Karpas-422 (cell line): ENCODE measurements at places on chromosomes 3 and 15.

- DNase-seq, result no peak
Measured at GRCh38 chr15:51864408-51865056, 35.1 kb downstream of the TMOD3 start.

DNA sequence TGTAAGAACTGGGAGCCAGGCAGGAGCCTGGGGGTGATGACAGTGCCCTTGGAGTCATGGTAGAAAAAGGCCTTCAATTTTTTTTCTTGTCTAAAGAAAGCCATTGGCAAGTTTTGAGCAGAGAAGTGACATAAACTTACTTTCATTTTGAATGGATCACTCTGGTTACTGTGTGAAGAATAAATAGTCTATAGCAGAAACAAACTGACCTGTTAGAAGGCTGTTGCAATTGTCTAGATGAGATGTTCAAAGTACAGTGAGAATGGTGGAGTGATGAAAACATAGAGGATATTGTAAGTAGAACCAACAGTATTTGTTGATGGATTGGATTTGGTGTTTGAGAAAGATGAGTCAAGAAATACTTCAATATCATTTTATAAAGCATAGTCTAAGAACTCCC is 439.9 kb downstream of the TBL1XR1 start:
- DNase-seq, result no peak

DNA sequence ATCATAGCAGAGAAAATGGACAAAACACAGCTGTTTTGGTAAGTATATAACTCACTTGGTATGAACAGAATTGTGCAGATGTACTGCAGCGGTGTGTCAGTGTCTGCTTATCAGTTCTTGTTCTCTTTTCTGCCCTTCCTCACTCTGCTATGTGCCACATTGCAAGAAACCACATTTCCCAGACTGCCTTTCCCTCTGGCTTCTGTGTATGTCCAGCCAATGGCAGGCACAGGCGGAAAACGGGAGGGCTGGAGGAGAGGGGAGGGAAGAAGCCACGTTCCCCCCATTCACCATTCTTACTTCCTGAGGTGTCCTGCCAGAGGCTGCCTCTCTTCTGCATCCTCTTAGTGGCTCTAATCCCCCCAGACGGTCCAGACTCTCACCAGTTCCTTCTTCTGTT is 15.4 kb downstream of the HHLA2 start:
- DNase-seq, result no peak

GRCh38 chr3:52782412-52783210 is 5.2 kb downstream of the ITIH1 start:
- no peak for DNase-seq

DNA sequence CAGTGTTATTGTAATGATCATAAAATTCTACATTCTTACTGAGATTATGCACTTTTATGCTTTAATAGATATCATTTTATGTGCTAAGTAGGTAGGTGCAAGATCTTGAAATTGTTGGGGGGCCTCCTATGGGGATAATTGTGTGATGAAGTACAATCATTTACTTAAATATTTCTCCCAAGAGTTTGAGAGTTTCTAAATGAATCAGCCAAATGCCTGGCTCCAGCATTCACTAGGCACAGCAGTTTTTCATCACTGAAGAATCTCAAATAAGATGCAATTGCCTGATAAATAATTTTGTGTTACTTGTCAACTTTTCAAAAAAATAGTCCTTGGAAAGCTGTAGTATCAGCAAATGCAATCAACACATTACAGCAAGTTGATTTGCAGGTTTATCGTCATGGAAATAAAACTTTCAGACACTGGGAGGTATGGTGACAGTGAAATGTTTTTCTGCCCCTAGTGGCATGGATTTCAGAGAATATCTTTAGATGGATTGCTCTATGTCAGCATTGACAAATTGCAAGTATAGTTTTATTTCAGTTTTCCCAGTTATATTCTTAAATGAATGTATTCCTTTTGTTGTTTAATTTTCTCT is 167.1 kb downstream of the NEK11 start:
- DNase-seq, result no peak

DNA sequence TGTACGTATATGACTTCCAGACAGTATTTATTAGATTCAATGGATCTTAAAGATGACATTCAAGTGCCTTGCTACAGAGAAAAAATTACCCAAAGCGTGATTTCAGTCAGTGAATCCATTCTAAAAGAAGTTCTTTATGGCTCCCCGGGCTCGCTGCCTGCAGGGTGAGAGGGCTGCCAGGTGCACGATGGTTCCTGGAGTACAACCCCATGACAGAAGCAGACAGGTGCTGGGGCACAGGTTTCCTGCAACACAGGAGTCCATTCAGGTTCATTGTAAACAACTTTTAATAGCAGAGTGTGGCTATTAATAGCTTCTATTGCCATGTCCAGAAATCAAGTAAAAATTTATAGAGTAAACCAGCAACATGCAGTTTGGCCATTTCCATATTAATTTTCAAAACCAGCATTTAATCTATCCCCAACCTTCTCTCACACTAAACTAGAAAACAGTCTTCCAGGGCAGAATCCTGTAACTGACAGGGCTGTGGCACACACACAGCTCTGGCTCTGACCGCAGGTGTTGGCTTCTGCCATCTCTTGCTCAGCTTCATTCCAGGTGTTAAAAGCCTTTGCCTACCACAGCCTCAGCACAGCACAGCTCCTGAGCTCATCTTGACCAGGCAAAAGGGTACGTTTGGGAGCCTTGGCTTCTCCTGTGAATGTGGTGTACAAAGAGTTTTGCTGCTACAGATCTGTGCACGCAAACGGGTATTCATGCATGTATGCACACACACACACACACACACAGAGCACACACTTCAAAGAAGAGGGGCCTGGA is 185.9 kb downstream of the MEX3B start:
- no peak for DNase-seq

GRCh38 chr15:89492934-89493631 is 3.3 kb downstream of the RHCG start:
- no peak for DNase-seq

DNA sequence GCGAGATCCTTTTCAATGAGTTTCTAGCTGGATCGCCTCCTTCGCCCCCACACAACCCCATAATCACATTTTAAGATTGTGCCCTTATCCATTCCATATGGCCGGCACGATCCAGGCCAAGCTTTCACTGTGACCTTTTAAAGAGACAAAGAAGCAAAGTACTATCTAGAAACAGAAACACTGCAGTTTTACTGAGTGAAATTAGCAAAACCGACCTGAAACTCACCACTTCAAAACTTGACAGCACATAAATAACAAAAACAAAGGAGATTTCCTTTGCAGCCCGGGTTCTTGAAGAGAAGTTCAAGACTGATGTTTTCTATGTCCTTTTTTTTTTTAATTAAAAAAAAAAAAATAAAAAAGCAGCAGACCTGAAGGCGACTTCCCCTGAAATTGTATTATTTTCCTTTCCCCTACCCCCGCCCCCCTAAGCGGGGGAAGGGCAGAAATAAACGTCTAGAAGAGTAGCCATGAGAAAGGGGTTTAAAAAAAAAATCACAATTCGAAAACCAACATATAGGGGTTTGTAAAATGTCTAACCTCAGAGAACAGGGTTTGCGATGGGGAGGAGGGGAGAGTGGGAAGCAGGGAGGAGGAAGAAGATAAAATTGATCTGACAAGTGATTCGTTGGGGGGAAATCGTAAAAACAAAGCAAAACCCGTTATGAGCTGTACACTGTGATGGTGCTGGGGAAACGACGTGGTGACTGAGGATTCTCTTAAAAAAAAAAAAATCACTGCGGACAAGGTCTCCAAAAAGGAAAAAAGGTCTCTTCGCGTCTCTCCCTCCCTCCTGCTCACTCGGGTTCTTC is 1.5 kb downstream of the SATB1 start:
- DNase-seq, result peak; percentile 54

DNA sequence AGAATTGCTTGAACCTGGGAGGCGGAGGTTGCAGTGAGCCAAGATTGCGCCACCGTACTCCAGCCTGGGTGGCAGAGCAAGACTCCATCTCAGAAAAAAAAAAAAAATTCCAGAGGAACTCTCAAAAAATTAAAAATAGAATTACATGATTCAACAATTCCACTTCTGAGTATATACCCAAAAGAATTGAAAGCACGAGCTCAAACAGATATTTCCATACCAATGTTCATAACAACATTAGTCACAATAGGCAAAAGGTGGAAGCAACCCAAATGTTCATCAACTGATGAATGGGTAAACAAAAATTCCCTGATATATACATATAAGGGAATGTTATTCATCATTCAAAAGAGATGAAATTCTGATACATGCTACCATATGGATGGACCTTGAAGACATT is 16.9 kb upstream of the MORF4L1 start:
- DNase-seq, result no peak

DNA sequence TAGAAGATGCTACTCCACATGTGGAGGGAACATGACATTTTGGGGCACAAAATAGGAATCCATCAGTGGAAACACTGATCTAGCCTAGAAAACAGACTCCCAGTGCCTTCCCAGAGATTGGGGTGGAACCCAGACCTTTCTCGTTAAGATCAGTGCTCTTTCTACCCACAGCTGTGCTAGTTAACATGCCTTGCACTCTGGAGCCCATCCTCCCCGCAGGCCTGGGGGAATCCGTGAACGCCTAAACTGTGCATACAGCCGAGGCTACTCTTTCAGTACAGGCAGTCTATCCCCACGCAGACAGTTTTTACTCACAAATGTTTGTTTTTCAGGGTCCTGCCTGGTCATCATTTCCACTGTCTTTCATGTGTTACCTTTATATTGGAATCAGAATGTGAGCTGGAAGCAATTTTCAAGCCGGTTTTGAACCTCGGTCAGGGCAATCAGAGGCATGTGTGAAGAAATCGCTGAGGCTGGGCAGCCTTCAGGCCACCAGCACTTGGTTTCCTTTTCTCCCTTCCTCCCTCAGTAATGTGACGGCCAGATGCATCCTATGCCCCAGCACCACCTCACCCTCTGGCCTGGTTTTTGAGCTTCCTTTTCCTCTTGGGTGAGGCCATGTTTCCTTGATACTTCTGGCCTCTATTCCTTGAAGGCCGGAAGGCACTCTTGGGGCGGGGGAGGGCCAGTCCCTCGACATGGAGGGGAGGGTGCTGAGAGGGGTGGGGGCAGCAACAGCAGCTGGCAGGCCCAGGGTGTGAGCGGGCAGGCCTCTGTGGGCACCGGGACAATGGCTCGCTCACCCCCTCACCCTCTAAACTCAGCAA is 123.6 kb upstream of the GALNT15 start:
- no peak for DNase-seq

DNA sequence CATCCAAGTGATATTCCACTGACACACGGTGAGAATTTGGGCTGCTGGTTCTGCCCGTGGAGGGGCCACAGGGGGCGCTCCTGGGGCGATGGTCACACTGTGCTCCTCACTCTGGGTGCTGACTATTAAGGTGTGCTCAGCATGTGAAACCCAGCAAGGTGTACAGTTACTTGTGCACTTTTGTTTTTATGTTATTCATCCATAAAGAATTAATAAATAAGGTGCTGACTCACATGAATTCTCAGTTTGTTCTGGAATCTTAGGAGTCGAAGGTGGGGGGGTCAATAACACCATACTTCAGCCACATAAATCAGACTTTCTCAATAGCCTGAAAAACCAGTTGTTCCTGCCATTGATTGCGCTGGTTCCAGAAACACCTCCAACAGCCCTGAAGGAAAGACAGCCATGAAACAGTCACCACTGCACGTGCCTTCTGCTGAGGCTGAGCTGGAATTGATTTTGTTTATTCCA is 53.5 kb upstream of the SPATA12 start:
- peak; percentile 90 for DNase-seq

DNA sequence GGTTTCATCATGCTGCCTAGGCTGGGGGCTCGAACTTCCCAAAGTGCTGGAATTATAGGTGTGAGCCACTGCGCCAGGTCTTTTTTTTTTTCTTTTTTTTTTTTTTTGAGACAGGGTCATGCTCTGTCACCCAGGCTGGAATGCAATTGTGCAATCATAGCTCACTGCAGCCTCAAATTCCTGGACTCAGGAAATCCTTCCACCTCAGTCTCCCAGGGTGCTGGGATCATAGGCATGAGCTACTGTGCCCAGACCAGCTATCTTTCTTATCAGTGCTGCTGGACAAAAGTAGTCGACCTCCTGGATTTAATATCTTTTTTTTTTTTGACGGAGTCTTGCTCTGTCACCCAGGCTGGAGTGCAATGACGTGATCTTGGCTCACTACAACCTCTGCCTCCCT is 60.8 kb downstream of the TFDP2 start:
- no peak for DNase-seq

DNA sequence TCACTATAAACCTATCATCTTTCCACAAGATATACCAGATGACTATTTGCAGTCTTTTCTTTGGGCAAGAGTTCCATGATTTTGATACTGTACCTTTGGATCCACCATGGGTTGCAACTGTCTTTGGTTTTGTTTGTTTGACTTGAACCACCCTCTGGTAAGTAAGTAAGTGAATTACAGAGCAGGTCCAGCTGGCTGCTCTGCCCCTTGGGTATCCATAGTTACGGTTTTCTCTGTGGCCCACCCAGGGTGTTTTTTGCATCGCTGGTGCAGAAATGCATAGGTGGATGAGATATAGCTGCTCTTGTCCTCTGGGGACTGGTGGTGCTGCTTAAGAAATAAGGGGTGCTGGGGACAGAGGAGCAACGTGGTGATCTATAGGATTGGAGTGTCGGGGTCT is 33.8 kb downstream of the CHDH start:
- no peak for DNase-seq

DNA sequence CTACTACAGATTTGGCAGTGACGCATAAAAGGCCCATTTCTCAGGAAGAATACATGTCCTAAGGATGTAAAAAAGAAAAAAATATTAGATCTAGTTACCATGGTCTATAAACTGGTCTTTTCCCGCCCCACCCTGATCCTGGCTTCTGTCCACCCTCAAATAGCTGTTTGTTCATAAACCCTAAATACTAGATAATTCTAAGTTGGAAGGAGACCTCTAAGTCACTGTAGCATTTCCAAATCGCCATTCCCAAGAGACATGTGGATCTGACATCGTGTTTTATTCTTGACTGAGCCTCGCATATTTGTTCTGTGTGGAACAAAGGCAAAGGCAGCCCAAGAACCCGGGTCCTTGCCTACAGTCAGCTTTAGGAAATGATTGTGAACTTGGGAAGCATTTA is 49.0 kb downstream of the LMCD1 start:
- no peak for DNase-seq

DNA sequence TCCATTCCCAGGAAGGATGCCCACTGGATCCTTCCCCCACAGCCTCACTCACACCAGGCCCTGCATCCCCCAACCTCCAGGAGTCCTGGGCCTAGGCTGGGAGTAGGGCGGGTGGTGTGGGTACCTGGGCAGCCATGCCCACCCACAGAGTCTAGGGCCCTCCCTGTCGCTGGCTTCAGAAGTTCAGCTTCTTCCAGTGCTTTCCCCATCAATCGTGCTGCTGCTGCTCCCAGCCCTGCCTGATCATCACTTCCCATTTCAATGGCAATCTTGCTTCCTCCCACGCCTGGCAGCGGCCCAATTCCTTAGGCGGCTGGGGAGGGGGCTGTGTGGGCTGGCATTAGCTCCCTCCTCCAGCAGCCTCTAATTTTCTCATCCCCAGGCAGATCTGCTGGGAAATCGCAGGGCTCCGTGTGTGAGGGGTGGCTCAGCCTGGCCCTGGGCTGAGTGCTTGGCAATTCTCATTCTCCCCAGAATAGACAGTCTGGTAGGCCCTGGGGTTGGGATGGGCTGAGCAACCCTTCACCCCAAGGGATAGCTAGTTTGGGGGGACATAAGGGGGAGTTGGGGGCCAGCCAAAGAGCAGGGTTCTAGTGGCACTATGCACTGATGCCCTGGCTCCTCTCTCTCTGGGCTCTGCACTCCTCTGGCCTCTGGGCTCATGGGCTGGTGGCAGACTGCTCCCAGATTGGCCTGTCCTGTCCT is 66.4 kb downstream of the SCN5A start:
- no peak for DNase-seq

- DNase-seq, result peak; percentile 78
Measured at GRCh38 chr15:55197362-55197705, 593 bp upstream of the RSL24D1 start.

- DNase-seq, result no peak
Measured at GRCh38 chr15:72358650-72359171, 17.1 kb downstream of the HEXA start.
